ENCODE measurements at places on chromosomes 11 and 22. TPM values are rescaled to one million over a fixed set of nuclear protein-coding genes. Genes with fewer than 3 reads are reported as not detected.

The GLB1L3 gene
- not detected for polyA plus RNA-seq

The ABTB2 gene
- 18.3 TPM for polyA plus RNA-seq

The CRYBB3 gene
- not detected for polyA plus RNA-seq

The LRRN4CL gene
- polyA plus RNA-seq, result 0.08 TPM

The MUC6 gene
- not detected for polyA plus RNA-seq

The MUC5B gene
- polyA plus RNA-seq, result 1.4 TPM

The SAA4 gene
- not detected for polyA plus RNA-seq

The OR9Q1 gene
- polyA plus RNA-seq, result not detected

The HTR3A gene
- not detected for polyA plus RNA-seq

The UCP3 gene
- polyA plus RNA-seq, result 1.5 TPM

The TRIM51 gene
- polyA plus RNA-seq, result not detected

The TRIM49 gene
- polyA plus RNA-seq, result not detected

The PGGHG gene
- 19.5 TPM for polyA plus RNA-seq

The ARFIP2 gene
- polyA plus RNA-seq, result 79.2 TPM

The OTOG gene
- polyA plus RNA-seq, result not detected

The ACAT1 gene
- 105 TPM for polyA plus RNA-seq

The CCDC87 gene
- polyA plus RNA-seq, result 0.56 TPM

The RPS25 gene
- polyA plus RNA-seq, result 1,567 TPM

The RAG2 gene
- not detected for polyA plus RNA-seq

The MIAT gene
- polyA plus RNA-seq, result 2.2 TPM

The EMID1 gene
- 0.35 TPM for polyA plus RNA-seq

The TNKS1BP1 gene
- 54.5 TPM for polyA plus RNA-seq

The MRGPRX4 gene
- polyA plus RNA-seq, result not detected
